ENCODE measurements at places on chromosomes 1 and 21.

GRCh38 chr1:229105109-229105508 is 165.8 kb upstream of the RAB4A start:
- DNase-seq: no peak

- no peak for DNase-seq
These were observed 3.9 kb downstream of the GALE start for GRCh38 chr1:23796466-23797271.

GRCh38 chr1:217856342-217857034 is 225.3 kb downstream of the SPATA17 start:
- no peak for DNase-seq

GRCh38 chr1:179095924-179096323 is 14.1 kb downstream of the TOR3A start:
- no peak for DNase-seq

- DNase-seq: no peak
These were observed 2.5 kb downstream of the BACE2 start for GRCh38 chr21:41170442-41170841.

DNA sequence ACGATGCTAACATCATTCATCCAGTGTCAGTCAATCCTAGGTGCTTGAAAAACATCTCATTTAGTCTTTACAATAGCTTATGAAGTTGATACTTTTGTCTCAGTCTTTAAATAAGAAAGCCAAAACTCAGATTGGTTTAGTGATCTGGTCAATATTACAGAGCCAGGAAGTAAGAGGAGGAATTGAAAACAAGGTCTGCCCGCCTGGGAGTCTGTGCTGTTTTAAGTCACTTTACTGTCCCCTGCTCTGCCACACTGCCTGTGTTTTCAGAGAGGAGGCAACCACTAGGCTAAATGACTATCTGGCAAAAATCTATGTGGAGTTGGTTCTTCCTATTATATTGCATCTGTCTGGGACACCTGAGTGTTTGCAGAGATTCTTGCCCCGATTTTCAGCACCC is 62.3 kb downstream of the ST6GALNAC3 start:
- no peak for DNase-seq

GRCh38 chr1:178501705-178502329 is 5.1 kb upstream of the CLEC20A start:
- no peak for DNase-seq

DNA sequence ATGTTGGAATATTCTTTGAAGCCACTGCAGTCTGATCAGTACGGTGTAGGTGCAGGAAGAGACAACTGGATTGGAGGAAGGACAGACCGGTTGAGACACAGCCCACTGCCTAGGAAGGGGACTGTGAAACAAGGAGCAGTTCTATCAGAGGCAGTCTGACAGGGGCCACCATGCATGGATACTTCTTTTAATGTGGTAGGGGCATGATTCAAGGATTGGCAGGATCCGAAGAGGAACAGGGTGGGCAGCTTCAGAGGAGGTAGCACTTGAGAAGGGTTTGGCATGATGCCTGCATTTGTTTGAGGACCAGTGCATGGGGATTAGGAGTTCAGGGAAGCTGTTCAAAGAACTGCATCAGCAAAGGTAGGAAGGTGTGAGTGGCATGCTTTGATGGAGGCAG is 167.9 kb downstream of the DYRK1A start:
- no peak for DNase-seq

DNA sequence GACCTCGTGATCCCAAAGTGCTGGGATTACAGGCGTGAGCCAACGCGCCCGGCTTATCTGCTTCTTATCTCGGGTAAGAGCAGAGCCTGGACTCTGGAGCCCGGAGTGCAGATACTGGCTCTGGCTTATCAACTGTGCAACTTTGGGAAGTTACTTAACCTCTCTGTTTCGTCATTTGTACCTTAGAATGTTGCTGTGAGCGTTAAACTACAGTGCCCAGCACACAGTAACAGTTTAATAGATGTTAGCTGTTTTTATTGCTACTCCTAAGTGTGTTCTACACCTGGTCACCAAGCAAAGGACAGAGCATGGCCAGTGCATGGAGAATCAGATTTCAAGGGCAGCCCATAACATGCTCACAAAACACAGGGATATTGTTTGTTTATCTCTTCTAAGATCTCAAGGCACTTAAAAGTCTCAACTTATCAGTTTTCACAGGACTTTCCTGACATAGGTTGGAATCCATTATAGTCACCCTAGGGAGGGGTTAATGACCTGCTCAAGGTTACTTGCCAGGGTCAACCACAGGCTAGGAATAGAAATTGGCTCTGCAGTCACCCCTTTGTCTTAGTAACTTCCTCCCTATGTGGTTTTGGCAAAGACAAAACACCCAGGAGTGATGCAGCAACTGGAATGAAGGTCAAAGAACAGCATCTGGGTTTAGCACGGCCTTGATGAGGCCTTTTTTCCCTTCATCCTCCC is 22.5 kb upstream of the SRP9 start:
- no peak for DNase-seq

GRCh38 chr1:48006264-48006663 is 9.1 kb upstream of the TRABD2B start:
- DNase-seq: no peak

DNA sequence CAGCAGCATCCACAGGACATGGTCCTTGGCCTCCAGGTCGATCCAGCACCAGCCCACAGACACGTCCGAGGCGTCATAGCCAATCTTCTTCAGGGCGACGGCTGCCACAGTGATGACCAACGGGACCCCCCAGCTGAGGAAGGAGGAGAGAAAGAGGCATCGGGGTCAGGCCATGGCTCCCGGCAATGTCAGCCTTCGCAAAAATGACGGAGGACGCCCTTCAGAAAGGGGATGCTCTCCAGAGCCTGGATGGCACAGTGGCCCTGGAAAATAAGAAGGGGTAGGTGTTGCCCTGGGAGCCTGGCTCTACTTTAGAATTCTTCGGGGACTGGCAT is 17.6 kb downstream of the GPR157 start:
- no peak for DNase-seq
